ENCODE measurements at places on chromosomes 7 and 10. TPM values are rescaled to one million over a fixed set of nuclear protein-coding genes. Genes with fewer than 3 reads are reported as not detected.

DNA sequence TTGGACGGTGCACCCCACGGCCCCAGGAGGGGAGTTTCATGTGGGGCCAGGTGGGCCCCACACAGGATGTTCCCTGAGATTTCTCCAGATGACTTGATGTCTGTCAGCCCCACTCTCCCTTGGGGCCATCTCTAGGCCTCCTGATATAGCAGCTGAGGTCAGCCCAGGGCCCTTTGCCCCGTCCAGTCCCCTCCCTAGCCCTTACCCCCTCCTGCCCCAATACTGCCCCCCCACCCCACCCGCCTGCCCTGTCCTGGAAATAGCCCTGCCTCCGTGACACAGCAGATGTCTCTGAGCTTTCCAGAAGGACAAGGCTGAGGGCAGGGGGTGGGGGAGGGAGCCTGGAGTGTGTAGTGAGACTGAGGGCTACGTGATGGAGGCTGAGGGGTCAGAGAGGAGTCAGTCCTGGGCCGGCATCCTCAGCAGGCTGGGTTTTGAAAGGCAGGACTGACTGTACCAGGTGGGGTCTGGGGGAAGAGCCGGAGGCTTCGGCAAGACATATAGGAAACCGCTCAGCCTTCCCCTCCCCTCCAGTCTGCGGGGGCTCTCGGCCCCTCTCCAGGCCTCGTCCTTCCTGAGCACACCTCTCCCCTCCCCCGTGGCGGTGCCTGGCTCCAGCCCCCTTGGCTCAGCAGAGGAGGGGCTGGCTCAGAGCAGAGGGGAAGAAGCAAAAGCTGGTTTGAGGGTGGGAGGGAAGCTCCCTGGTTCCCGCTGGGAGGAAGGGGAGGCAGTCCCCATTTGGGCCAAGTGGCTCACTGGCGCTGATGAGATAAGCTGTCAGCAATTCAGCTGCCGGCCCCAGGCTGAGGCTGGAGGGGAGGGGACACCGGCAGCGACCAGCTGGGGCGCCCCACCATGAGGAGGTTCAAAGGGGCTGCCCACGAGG, 2.0 kb downstream of the FLNC start:
- peak; percentile 72 for DNase-seq
- no peaks in the 10 kb centered on the region for H3K27me3 ChIP-seq
- peaks cover 51% of the 10 kb centered on the region for H3K4me1 ChIP-seq
- peak overlapping the region; percentile 90 for H3K27ac ChIP-seq
- peaks cover 9% of the 10 kb centered on the region for H3K36me3 ChIP-seq

Gene ZNF727
- total RNA-seq: 1.4 TPM

Gene OPN4
- not detected for total RNA-seq

DNA sequence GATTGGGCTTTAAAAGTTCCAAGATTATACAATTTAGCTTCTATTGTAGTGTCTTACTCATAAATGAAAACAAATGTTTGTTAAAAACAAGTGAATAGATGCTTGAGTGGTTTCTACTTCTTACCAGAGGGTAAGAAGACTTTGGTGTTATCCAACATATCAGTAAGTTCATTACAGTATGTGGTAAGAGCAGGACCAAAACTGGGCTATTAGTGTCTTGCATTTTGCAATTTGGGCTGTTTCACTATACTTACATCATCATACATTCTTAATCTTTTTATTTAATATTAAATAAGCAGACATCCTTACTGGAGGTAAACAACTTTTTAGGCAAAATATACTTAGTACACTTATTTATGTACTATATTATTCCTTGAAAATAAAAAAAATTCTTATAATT, 248.4 kb upstream of the HGF start:
- no peak for DNase-seq
- H3K36me3 ChIP-seq: no peaks in the 10 kb centered on the region
- peaks cover 30% of the 10 kb centered on the region for H3K4me1 ChIP-seq
- no peak overlapping the region for H3K4me3 ChIP-seq

DNA sequence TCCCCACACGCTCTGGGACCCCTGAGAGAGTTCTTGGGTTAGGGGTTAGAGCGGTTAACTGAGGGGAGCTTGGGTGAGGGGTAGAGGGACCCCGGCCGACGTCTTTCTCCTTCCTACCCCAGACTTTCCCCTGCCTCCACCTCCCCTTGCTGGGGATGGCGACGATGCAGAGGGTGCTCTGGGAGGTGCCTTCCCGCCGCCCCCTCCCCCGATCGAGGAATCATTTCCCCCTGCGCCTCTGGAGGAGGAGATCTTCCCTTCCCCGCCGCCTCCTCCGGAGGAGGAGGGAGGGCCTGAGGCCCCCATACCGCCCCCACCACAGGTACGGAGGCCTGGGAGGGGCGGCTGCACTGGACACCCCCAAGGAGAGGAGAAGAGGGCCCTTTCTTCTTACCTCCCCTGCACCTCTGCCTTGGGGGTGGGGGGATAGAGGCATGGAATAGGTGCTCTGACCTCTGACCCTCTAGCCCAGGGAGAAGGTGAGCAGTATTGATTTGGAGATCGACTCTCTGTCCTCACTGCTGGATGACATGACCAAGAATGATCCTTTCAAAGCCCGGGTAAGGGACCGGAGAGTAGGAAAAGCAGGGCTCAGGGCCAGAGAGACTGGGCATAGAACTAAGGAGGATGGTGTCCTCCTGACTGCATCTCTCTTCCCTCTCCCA, 1.1 kb downstream of the ZYX start:
- H3K36me3 ChIP-seq: peaks cover 21% of the 10 kb centered on the region
- H3K4me1 ChIP-seq: peaks cover 63% of the 10 kb centered on the region
- H3K27ac ChIP-seq: peak overlapping the region; percentile 99
- H3K4me3 ChIP-seq: peak overlapping the region; percentile 99

GRCh38 chr7:1555046-1555812, 776 bp downstream of the TMEM184A start:
- H3K4me1 ChIP-seq: peaks cover 8% of the 10 kb centered on the region
- no peak overlapping the region for H3K4me3 ChIP-seq
- DNase-seq: peak; percentile 18

DNA sequence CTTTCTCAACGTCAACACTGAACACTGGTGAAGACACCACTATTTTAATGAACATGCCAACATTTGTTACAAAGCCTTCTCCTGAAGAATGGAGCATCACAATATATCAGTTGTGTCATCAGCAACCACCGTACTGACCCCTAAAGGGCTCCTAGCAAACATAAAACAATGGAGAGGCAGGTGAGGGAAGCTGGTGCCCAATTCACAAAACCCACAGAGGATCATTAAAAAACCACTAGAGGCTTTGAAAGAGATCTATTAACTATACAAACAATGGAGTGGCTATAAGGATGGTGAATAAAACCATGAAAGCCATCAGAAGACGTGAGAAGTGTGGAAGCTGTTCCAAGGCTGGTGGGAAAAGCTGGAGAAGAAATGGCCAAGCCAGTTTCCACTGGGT, 150.8 kb downstream of the FAM107B start:
- no peaks in the 10 kb centered on the region for H3K36me3 ChIP-seq
- H3K27ac ChIP-seq: no peak overlapping the region
- H3K4me1 ChIP-seq: peaks cover 17% of the 10 kb centered on the region
- H3K4me3 ChIP-seq: no peak overlapping the region
- H3K27me3 ChIP-seq: no peaks in the 10 kb centered on the region

Gene C10orf62
- total RNA-seq: not detected

Gene WEE2
- total RNA-seq: not detected

DNA sequence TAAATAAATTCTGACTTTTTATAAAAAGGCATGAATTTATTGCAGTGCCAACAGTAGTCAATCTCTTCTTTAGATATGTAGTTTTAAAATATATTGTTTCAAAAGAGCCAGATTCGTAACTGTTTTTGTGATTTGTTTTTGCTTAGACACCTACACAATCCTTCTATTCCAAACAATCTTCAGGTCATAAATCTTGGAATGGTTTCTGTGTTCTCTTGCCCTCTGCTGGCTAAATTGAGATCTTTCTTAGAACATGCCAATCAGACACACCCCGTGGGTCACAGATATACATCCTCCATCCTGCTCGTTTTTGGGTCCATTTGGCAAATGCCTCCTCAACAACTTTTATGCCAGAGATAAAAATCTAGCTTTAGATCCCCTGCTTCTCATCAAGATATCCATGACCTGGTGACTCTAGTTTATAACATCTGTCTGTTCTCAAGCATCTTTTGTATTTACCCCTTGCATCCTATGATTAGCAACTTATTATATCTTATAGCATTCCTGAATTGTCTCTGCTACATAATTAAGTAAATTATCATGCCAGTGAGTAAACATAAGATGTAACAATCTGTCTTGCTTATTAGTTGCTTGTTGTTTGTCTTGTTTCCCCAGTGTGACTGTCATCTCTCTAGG, 35.3 kb upstream of the IFRD1 start:
- no peaks in the 10 kb centered on the region for H3K4me1 ChIP-seq
- no peak overlapping the region for H3K27ac ChIP-seq
- no peak for DNase-seq
